ENCODE measurements at places on chromosomes 2 and 18.

GRCh38 chr18:13269013-13269280, 50.4 kb downstream of the LDLRAD4 start:
- DNase-seq, result no peak

GRCh38 chr18:53457068-53457467, 767.4 kb downstream of the MBD2 start:
- DNase-seq, result no peak

GRCh38 chr2:42457011-42457410, 36.8 kb downstream of the KCNG3 start:
- DNase-seq, result no peak

DNA sequence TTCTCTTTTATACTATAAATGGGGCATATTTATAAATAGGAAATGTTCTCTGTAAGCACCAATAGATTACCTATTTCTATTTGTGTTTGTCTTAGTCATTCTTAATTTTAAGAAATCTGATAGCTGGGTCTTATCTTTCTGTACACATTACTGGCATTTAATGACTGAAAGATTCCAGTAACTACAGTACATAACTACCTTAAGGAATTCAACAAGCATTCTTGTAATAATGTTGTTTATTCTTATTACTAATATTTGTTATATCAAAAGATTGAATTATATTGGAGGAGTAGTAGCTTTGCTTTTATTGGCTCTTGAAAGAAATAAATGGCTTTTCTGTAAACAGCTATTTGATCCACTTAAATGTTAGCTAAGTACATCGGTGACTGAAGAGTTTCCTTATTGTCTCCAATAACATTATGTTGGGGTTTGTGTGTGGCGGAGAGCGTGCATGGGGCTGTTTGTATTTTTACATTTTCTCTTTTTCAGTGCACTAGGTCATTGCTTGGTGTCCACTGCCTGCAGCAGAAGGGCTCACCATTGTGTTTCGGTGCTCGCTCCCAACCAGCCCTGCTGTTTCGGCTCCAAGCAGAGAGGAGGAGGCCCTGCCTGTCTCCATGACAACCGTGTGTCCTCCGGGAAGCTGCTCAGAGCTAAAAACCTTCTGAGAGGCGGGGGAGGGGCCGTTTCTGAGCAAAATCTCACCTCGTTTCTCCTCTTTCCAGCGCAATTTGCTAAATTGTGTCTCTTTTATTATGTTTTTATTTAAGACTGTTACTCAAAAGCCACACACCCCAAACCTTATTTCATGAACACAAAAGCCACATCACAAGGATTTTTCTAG, 112.5 kb upstream of the SLC38A11 start:
- DNase-seq, result no peak

- no peak for DNase-seq
Observed at GRCh38 chr2:104405623-104406022, 448.3 kb upstream of the POU3F3 start.

DNA sequence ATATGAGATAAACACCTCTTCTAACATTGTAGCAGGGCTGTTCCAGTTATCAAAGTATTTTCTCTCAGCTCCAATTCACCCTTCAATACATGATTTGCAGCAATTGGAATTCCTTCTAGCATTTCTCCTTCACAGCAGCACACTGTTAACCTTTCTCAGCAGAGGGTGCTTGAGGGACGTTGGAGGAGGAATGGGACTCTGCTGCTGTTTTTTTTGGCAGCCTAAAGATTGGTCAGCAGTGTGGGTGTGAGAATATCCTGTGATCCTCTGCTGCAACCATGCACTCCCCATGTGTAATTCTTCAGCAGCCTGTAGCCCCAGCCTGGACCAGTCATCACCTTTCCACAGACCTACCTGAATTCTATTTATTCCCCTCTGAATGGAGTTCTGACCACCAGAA, 1708.9 kb upstream of the CELF4 start:
- no peak for DNase-seq

DNA sequence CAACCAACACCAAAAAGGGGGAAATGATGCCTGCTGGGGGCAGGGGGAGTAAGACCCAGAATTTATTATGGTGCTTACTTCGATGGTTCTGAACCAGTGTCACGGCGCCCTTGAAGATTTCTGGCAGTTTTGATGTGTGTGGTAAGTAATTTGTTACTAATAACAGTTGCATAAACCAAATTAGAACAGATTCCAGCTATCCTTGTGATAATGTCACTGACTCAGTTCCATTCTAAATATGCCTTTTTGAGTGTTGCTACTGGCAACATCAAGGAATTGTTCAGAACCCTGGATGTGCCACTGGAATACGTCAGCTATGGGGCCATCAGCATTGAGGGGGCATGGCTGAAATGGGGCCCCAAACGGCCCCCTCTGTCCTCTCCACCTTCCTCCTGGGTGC, 11.6 kb downstream of the SAG start:
- DNase-seq, result no peak

GRCh38 chr2:232979871-232980461, 33.1 kb downstream of the NGEF start:
- DNase-seq, result peak; percentile 35

DNA sequence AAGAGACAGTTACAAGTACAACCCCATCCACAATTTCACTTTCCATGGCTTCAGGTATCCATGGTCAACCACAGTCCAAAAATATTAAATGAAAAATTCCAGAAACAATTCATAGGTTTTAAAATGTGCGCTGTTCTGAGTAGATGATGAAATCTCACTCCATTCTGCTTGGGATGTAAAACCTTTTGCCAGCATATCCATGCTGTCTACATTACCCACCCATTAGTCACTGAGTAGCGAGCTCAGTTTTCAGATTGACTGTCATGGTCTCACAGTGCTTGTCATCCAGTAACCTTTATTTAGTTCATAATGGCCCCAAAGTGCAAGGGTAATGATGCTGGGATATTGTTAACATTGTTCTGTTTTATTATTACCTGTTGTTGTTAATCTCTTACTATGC, 40.5 kb downstream of the SMAD4 start:
- no peak for DNase-seq

GRCh38 chr2:11421863-11422490, 44.0 kb downstream of the E2F6 start:
- no peak for DNase-seq

DNA sequence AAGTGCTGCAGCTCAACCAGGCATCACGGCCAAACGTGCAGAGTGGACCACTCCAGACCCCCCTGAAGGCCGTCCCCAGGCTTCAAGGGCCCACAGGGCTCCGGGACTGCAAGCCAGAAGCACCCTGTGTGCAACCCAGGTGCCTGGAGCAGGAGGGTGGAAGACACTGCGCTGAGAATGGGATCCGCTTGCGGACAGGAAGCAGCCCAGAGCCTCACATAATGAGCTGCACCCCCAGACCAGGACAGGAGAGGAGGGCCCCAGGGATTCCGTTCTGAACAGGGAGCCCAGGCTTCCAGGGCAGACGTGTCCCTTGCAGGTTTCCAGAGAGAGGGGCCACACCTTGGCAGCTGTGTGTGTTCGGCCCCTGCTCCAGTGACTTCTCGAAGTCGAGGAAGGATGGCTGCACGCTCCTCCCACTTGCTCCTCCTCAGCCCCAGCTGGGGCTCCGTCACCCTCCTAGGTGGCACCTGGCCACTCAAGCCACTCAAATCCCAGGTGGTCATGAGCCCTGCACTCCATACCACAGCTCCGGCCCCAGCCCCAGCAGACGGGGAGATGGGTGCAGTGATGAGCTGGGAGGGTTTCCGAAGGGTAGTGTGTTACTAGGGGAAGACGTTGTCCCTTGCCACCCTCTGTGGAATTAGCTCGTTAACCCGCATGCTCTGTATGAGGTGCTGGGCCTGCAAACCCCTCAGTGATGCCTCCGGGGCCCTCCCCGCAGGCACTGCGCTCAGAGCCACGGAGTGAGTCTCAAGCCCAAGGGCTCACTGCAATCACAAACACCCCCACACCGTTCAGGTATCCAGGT, 79.2 kb downstream of the NDUFA10 start:
- peak; percentile 30 for DNase-seq

GRCh38 chr2:98803405-98804264, 72.7 kb upstream of the MGAT4A start:
- DNase-seq, result no peak

GRCh38 chr2:240991378-240992263, 6.8 kb upstream of the SNED1 start:
- peak; percentile 91 for DNase-seq

DNA sequence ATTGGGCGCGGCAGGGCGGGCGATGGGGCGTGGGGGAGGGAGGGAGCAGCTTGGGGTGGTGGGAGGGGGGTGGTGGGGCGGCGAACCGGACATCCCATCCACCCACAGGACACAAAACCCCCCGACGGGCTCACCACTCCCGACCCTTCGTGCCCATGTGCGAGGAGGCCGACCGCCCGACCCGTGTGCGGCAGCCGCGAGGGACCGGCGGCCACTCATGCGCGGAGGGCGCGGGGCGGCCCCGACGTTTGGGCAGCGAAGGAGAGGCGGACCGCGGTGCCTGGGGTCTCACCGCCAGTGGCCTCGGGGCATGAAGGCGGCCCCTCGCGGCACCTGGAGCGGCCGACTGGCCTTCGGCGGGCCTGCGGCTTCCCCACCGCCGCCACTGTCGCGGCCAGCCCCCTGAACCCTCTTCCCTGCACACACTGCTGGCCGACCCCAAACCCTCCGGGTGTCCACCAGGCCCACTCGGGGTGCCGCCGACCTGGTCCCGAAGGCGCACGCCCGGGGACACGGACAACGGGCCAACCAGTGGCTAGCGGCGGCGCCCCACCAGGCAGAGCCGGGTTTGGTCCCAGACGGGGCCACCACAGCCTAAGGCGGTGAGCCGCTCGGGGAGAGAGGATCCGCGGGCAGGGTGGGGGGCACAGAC, 94.6 kb upstream of the ANKRD30BL start:
- DNase-seq, result no peak

DNA sequence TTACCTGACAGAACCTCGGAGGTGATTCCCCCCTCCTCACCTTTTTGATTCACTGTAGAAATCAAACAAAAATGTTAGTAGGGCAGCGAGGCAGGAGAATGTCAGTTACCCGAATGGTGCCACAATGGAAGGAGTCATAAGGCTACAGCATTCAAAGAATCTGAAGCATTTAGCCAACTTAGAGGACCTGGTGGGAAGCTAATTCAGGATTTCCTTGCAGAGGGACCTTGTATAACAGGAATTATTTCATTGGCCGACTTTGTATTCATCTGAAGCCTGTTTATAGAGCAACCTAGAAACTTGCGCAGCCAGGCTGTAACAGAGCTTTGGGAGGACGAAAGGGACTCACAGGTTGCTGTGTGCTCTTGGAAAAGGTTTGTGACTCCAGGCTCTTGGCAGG, 129.1 kb upstream of the MMADHC start:
- no peak for DNase-seq

GRCh38 chr2:11625671-11626070, 44.3 kb downstream of the NTSR2 start:
- no peak for DNase-seq

- DNase-seq, result no peak
Observed at GRCh38 chr2:144745424-144745823, 225.5 kb upstream of the ZEB2 start.

GRCh38 chr2:63737081-63737751, 104.5 kb upstream of the UGP2 start:
- no peak for DNase-seq
